Osteocyte (in vitro differentiated cells): ENCODE measurements at places on chromosomes 5 and 9. TPM values are rescaled to one million over a fixed set of nuclear protein-coding genes. Genes with fewer than 3 reads are reported as not detected.

- peak; percentile 82 for DNase-seq
Observed at GRCh38 chr5:170747851-170748250, 35.7 kb upstream of the GABRP start.

The ARHGEF39 gene
- 0.86 and 1.6 TPM in 2 replicates for total RNA-seq

GRCh38 chr9:111599955-111600343, 502 bp upstream of the PTGR1 start:
- no peak for DNase-seq

GRCh38 chr5:2039180-2039531, 156.4 kb upstream of the IRX4 start:
- no peak for DNase-seq

The MSX2 gene
- total RNA-seq: 31.9 and 33.8 TPM in 2 replicates

DNA sequence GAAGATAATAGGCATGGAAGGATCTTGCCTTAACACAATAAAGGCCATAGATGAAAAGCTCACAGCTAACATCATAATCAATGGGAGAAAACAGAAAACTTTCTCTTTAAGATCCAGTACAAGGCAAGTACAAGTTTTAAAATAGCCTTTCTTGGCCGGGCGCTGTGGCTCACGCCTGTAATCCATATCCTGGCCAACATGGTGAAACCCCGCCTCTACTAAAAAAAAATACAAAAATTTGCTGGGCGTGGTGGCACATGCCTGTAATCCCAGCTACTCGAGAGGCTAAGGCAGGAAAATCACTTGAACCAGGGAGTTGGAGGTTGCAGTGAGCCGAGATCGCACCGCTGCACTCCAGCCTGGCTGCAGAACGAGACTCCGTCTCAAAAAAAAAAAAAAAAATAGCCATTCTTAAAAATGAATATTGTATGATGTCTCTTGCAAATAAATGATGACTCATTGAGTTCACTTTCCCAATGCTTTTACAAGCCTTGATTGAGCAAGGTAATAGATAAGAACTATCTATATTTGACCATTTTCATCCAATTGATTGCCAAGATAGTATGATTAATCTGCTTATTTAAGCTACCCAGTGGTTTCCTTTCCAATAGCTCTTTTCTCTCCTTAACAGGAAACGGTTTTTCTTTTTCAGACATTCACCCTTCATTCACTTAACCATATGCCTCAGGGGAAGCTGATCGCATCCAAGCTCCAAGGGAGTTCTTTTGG, 15.8 kb downstream of the CCDC152 start:
- DNase-seq: no peak

DNA sequence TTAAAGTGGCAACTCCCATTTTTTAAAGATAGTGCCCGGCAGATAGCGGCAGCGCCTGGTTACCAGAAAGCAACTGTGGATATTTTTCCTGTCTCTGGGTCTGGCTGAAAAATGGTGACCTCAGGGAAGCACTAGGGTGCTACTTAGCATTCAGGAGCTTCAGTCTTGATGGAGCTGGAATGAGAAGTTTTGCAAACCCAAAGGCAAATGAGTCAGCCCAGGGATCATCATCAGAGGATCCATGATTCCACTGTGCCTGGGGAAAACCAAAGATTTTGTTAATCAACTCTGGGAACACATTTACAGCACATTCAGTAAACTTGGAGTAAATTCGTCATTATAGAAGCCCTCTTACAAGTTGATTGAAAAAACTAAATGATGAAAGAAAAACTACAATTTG, 26.7 kb downstream of the F2R start:
- DNase-seq: no peak

The SELENOP gene
- total RNA-seq: 55.8 and 70.3 TPM in 2 replicates
